ENCODE measurements at places on chromosomes 12 and 14. TPM values are rescaled to one million over a fixed set of nuclear protein-coding genes. Genes with fewer than 3 reads are reported as not detected.

GRCh38 chr14:22478247-22478646 lies 110.8 kb downstream of the DAD1 start:
- no peaks in the 10 kb centered on the region for H3K36me3 ChIP-seq
- H3K27ac ChIP-seq = peak overlapping the region; percentile 65
- H3K27me3 ChIP-seq = no peaks in the 10 kb centered on the region
- H3K4me3 ChIP-seq = no peak overlapping the region
- peaks cover 62% of the 10 kb centered on the region for H3K4me1 ChIP-seq

Gene SMOC1
- total RNA-seq = 1.4 TPM

- no peak for DNase-seq
- no peak overlapping the region for H3K27ac ChIP-seq
- H3K36me3 ChIP-seq = no peaks in the 10 kb centered on the region
- no peaks in the 10 kb centered on the region for H3K27me3 ChIP-seq
- H3K4me3 ChIP-seq = no peak overlapping the region
Observed at GRCh38 chr14:22737052-22737451, 29.4 kb upstream of the OXA1L start.

DNA sequence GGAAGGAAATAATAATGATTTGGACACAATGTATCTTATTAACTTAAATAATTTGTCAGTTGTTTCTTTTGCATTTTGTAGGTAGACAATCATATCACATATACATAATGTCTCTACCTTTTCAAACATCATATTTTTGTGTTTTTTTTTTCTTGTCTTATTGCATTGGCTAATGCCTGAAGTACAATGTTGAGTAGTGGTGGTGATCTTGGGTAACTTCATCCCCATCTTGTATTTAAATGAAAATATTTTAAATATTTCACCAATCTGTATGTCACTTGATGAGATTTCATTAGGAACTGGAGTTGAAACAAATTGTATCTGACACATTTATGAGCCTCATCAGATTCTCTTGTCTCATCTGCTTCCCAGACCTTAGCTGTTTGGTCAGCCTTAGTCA lies 109.7 kb upstream of the LHX5 start:
- H3K27me3 ChIP-seq = peaks cover 40% of the 10 kb centered on the region
- no peaks in the 10 kb centered on the region for H3K36me3 ChIP-seq
- no peak overlapping the region for H3K4me3 ChIP-seq
- no peaks in the 10 kb centered on the region for H3K4me1 ChIP-seq

Gene GXYLT1
- total RNA-seq = 9.9 TPM

- H3K4me1 ChIP-seq = peaks cover 5% of the 10 kb centered on the region
- no peak overlapping the region for H3K27ac ChIP-seq
- H3K27me3 ChIP-seq = peaks cover 31% of the 10 kb centered on the region
- no peak for DNase-seq
- H3K36me3 ChIP-seq = no peaks in the 10 kb centered on the region
Observed at GRCh38 chr12:114661245-114661644, 22.7 kb downstream of the TBX3 start.

DNA sequence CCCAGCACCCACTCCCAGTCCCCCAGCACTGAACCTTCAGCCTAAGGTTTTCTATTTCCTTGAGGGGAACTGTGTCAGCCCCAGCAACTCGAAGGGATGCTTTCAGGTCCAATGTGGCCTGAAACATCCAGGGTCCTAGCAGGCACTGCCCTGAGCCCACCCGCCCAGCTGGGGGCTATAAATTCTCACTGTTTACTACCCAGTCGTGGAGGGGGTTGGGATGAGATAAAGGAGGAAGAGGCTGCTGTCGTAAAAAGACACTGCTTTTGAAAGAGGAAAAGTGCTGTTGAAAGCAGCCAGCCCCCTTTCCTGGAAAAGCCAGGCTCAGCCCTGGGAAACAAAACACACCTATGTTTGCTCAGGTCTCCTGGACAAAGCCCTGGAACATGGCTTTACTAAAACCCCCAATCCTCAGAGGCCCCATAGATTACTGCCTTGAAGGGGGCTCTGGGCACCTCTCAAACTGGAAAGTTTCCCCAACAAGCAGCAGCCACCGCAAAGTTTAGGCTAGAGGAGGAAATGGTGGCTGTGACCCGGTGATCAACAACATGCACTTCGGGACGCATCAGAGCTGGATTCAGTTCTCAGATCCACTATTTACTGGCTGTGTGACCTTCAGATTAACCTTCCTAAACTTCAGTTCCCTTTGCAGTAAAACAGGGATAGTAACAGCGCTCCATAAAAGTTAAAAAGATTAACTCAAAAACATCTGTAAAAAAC lies 51.0 kb downstream of the ACTN1 start:
- no peak overlapping the region for H3K4me3 ChIP-seq
- DNase-seq = no peak
- H3K27me3 ChIP-seq = no peaks in the 10 kb centered on the region
- H3K36me3 ChIP-seq = peaks cover 17% of the 10 kb centered on the region
- H3K4me1 ChIP-seq = peaks cover 13% of the 10 kb centered on the region
- peak overlapping the region; percentile 10 for H3K27ac ChIP-seq

Gene PTPRQ
- not detected for total RNA-seq

- H3K4me3 ChIP-seq = no peak overlapping the region
- no peak overlapping the region for H3K27ac ChIP-seq
- no peak for DNase-seq
- H3K36me3 ChIP-seq = no peaks in the 10 kb centered on the region
Observed at GRCh38 chr14:34275078-34275477, 187.0 kb downstream of the SPTSSA start.

GRCh38 chr14:89681086-89682018 lies 264.3 kb upstream of the FOXN3 start:
- H3K36me3 ChIP-seq = no peaks in the 10 kb centered on the region
- no peaks in the 10 kb centered on the region for H3K27me3 ChIP-seq
- H3K4me3 ChIP-seq = no peak overlapping the region
- DNase-seq = no peak
- no peak overlapping the region for H3K27ac ChIP-seq
- H3K4me1 ChIP-seq = no peaks in the 10 kb centered on the region

DNA sequence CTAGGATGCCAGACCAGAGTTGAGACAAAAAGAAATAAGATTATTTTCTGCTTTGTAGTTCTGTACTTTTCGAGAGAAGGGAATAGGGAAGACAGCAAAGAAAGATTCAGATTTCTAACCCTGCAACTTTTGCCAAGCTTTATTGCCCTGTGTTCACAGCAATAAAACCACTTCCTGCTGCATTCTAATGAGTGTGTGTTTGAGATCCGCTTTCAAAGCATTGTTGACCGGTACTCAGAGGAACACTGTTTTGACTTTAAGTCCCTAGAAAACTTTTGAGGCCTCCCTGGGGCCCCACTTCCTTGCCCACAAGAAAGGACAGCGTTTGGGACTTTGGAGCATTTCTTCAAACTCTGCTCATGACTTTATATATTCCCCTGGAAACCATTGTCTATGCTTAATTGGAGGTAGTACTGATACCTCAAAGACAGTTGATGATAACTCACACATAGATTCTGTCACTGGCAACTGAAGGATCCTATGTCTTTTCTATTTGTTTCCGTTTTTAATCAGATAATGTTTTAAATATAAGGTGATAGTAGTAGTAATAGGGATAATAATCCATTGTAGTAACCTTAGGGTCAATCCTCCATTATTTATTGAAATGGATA lies 1.3 kb downstream of the RNASE6 start:
- peak overlapping the region; percentile 24 for H3K4me3 ChIP-seq
- no peak for DNase-seq
- H3K36me3 ChIP-seq = no peaks in the 10 kb centered on the region
- H3K27ac ChIP-seq = peak overlapping the region; percentile 57
- H3K4me1 ChIP-seq = peaks cover 4% of the 10 kb centered on the region

Gene TAS2R9
- total RNA-seq = not detected

GRCh38 chr12:53099071-53099882 lies 1.8 kb downstream of the IGFBP6 start:
- H3K36me3 ChIP-seq = peaks cover 4% of the 10 kb centered on the region
- peak overlapping the region; percentile 61 for H3K4me3 ChIP-seq
- peaks cover 54% of the 10 kb centered on the region for H3K4me1 ChIP-seq
- peak; percentile 96 for DNase-seq

DNA sequence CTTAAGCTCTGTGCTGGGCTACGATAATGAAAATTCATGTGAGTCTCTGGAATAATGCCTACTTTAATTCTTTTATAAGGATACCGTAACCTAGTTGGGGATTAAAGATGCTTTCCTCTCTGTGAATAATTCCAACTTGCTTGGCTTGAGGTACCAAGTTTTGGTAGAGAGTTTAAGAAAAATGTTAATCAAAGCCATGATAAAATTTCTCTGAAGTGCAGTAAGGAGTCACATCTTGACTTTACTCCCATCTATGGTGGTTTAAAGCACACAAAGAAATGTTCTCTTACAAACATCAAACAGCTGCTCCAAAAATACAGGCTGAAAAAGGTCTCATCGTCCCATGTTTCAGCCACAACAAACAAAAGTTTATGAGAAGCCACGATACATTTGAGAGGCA lies 284.8 kb upstream of the TBX3 start:
- no peaks in the 10 kb centered on the region for H3K4me1 ChIP-seq
- no peaks in the 10 kb centered on the region for H3K36me3 ChIP-seq
- DNase-seq = no peak
- H3K27ac ChIP-seq = no peak overlapping the region

Gene SIX4
- 1.2 TPM for total RNA-seq

- H3K4me1 ChIP-seq = peaks cover 9% of the 10 kb centered on the region
- DNase-seq = no peak
- H3K27ac ChIP-seq = no peak overlapping the region
- H3K36me3 ChIP-seq = no peaks in the 10 kb centered on the region
- H3K27me3 ChIP-seq = peaks cover 50% of the 10 kb centered on the region
- H3K4me3 ChIP-seq = no peak overlapping the region
Observed at GRCh38 chr12:1835211-1836131, 15.1 kb downstream of the LRTM2 start.

Gene CLEC7A
- total RNA-seq = 6.6 TPM

- H3K27me3 ChIP-seq = no peaks in the 10 kb centered on the region
- H3K27ac ChIP-seq = no peak overlapping the region
- peaks cover 35% of the 10 kb centered on the region for H3K4me1 ChIP-seq
- H3K36me3 ChIP-seq = no peaks in the 10 kb centered on the region
- H3K4me3 ChIP-seq = peak overlapping the region; percentile 94
Observed at GRCh38 chr12:71665090-71665463, 976 bp downstream of the THAP2 start.

Gene KLHDC1
- total RNA-seq = 1.7 TPM

Gene NOVA1
- total RNA-seq = 1.5 TPM

GRCh38 chr12:15278816-15279658 lies 43.3 kb upstream of the PTPRO start:
- peak; percentile 82 for DNase-seq
- no peak overlapping the region for H3K4me3 ChIP-seq
- H3K36me3 ChIP-seq = no peaks in the 10 kb centered on the region
- H3K27me3 ChIP-seq = no peaks in the 10 kb centered on the region
- peaks cover 32% of the 10 kb centered on the region for H3K4me1 ChIP-seq
- H3K27ac ChIP-seq = peak overlapping the region; percentile 35

Gene MSRB3
- 16.9 TPM for total RNA-seq

GRCh38 chr12:4649358-4649661 lies 396 bp downstream of the NDUFA9 start:
- peak overlapping the region; percentile 91 for H3K27ac ChIP-seq
- DNase-seq = no peak
- peak overlapping the region; percentile 88 for H3K4me3 ChIP-seq
- H3K36me3 ChIP-seq = no peaks in the 10 kb centered on the region
- H3K27me3 ChIP-seq = no peaks in the 10 kb centered on the region

GRCh38 chr12:88243982-88244381 lies 101.9 kb downstream of the TMTC3 start:
- peaks cover 4% of the 10 kb centered on the region for H3K4me1 ChIP-seq

- no peaks in the 10 kb centered on the region for H3K27me3 ChIP-seq
- no peak for DNase-seq
- no peak overlapping the region for H3K27ac ChIP-seq
- no peak overlapping the region for H3K4me3 ChIP-seq
- H3K36me3 ChIP-seq = no peaks in the 10 kb centered on the region
Observed at GRCh38 chr12:98151105-98151590, 364.2 kb upstream of the TMPO start.

DNA sequence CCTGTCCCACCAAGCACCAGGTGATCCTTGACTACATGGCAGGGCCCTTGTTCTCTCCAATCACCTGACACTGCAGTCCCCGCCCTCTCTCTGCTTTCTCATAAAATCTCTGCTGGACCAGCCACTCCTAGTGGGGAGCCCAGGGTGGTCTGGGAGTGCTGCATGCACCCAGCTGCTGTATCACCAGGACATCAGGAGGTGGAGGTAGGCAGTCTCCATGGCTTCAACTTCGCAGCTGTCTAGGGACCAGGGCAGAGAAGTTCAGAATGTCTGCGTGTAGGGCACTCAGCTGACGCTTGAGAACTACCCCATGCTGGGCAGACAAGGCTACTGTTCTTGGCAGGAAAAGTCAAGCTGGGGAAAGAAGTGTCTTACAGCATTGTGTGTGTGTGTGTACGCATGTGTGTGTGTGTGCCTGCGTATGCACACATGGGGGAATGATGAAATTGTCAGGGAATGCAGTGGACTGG lies 2.6 kb downstream of the WSCD2 start:
- H3K27ac ChIP-seq = no peak overlapping the region
- no peaks in the 10 kb centered on the region for H3K36me3 ChIP-seq
- DNase-seq = no peak
- no peak overlapping the region for H3K4me3 ChIP-seq
- peaks cover 17% of the 10 kb centered on the region for H3K4me1 ChIP-seq

Gene IL26
- total RNA-seq = not detected

Gene FAM186B
- total RNA-seq = 0.44 TPM

- peaks cover 2% of the 10 kb centered on the region for H3K27me3 ChIP-seq
- no peak overlapping the region for H3K27ac ChIP-seq
- DNase-seq = no peak
Observed at GRCh38 chr14:54809767-54810166, 92.9 kb downstream of the GCH1 start.

DNA sequence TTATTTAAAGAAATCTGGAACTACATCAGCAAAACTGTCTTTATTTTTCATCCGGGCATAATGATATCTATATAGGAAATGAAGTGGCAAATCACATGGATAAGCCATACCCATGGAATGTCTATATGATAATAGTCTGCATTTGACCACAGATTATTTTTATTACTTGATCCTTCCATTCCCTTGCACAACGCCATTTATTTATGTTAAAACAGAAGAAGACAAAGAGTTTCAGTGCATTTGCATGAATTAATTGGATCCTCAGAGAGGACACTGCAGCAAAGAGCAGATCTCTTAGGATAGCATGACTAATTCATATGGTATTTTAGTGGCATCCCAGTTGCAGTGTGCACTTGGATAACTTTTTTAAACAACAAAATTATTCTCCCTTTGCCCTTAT lies 345.0 kb downstream of the CCDC91 start:
- no peaks in the 10 kb centered on the region for H3K27me3 ChIP-seq
- no peak overlapping the region for H3K4me3 ChIP-seq
- H3K27ac ChIP-seq = no peak overlapping the region
- no peaks in the 10 kb centered on the region for H3K36me3 ChIP-seq
- no peaks in the 10 kb centered on the region for H3K4me1 ChIP-seq

Gene KRT75
- total RNA-seq = 67.9 TPM

- no peaks in the 10 kb centered on the region for H3K36me3 ChIP-seq
- H3K4me3 ChIP-seq = no peak overlapping the region
- no peaks in the 10 kb centered on the region for H3K27me3 ChIP-seq
- H3K27ac ChIP-seq = no peak overlapping the region
Observed at GRCh38 chr12:15794836-15795235, 5.6 kb upstream of the EPS8 start.

Gene EMC9
- 16.7 TPM for total RNA-seq

GRCh38 chr12:5965950-5966383 lies 20.9 kb upstream of the ANO2 start:
- H3K4me3 ChIP-seq = no peak overlapping the region
- H3K36me3 ChIP-seq = no peaks in the 10 kb centered on the region
- no peak for DNase-seq

Gene LRRK2
- total RNA-seq = 8.5 TPM

Measured in suprapubic skin (tissue), 4 donors.